M059J (cell line): ENCODE measurements at places on chromosomes 3 and 15. TPM values are rescaled to one million over a fixed set of nuclear protein-coding genes. Genes with fewer than 3 reads are reported as not detected.

Gene SEMA3F
- total RNA-seq, result 3.7 and 6.6 TPM in 2 replicates

Gene SNTN
- 0.10 TPM in 1 of 2 replicates, not detected in the other for total RNA-seq

Gene C15orf40
- total RNA-seq, result 12.0 and 15.3 TPM in 2 replicates

- DNase-seq, result peak; percentile 65
These were observed 3.7 kb downstream of the TCAIM start for GRCh38 chr3:44342176-44342790.

Gene SERPINI2
- not detected in 2 replicates for total RNA-seq

Gene GLDN
- 0.74 and 1.6 TPM in 2 replicates for total RNA-seq

Gene DRD3
- not detected in 2 replicates for total RNA-seq

GRCh38 chr3:18300916-18301315, 124.2 kb downstream of the SATB1 start:
- no peak for DNase-seq

DNA sequence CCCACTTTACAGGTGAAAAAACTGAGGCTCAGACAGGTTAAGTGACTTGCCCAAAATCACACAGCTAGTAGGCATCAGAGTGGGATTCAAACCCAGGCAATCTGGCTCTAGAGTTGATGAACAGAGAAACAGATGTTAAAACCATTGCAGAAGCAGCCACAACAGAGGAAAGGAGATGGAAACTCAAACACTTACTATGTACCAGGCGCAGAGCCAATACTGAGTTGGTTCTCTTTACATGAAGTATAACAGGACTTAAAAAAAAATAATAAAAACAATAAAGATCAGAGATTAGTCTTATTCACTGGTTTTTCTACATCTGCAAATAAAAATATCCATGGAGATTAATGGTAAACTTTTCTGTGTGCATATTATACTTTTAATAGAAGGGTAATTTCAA, 84.9 kb upstream of the SPATA12 start:
- DNase-seq, result no peak

Gene MASP1
- 1.2 and 3.3 TPM in 2 replicates for total RNA-seq

DNA sequence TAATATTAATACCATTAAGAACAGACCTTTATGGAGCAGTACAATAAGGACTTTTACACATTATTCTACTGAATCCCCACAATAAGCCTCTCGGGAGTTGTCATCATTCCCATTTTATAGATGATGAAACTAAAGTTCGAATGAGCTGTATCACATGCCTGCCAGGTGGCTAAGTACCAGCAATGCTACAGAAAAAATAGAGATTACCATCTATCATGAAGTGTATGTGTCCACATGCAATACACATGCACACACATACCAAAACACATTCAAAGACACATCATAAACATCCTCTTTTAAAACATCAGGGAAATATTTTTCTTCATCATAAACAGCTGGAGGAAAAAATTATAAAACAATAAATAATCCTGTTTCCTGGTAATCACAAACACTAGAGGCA, 136.6 kb downstream of the SUCLG2 start:
- no peak for DNase-seq

Gene CPLX3
- total RNA-seq, result not detected in 2 replicates

DNA sequence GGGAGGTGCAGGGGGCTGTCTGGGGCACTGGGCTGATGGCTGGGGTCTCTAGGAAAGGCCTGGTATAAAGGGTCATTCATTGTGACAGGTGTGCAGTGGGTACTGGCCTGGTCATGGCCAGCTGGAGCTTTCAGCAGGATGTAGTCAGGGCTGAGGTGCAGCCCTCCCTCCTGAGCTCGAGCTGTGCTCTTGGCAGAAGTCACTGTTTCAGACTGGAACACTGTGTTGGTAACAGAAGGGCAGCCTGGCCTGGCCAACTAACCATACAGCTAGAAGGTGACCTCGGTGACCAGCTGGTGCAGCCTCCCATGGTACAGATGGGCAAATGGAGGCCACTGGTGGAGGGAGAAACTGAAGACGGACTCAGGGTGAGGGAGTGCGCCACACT, 34.4 kb upstream of the LCTL start:
- no peak for DNase-seq

Gene TERC
- total RNA-seq, result 33.4 and 110 TPM in 2 replicates

GRCh38 chr15:91490211-91490610, 363.3 kb upstream of the SLCO3A1 start:
- DNase-seq, result no peak

Gene STRC
- total RNA-seq, result not detected in 2 replicates
